ENCODE measurements at places on chromosomes 2 and 18.

GRCh38 chr2:70233926-70234325 is 14.5 kb downstream of the TIA1 start:
- DNase-seq, result no peak

GRCh38 chr2:164600763-164601162 is 20.5 kb downstream of the GRB14 start:
- no peak for DNase-seq

DNA sequence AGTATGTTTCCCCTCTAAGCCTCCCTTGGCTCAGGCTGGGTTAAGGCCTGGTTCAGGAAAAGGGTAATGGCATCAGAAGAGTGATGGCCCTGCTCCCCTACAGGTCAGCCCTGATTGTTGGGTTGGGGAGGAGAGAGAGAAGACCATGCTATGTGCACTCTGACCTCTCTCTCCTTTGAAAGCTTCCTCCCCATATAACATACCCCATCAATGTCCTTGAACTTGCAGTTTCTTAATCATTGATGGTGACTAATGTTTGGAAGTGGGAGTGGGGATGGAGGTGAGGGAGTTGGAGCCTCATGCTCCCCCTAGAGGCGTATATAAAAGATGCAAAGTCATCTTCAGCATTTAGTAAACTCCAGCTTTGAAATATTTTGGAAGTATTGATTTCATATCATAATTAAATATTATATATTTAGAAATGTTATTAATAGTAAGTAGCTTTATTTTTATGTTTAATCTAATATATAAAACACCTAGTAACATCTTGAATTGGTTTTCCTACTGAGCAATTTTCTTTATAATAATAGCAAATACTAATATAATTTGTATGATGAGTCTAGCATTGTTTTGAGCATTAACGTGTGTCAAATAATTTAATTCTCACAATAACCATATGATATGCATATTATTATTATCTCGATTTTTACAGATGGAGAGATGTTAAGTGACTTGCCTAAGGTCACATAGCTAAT is 8.8 kb downstream of the PLCL1 start:
- no peak for DNase-seq

DNA sequence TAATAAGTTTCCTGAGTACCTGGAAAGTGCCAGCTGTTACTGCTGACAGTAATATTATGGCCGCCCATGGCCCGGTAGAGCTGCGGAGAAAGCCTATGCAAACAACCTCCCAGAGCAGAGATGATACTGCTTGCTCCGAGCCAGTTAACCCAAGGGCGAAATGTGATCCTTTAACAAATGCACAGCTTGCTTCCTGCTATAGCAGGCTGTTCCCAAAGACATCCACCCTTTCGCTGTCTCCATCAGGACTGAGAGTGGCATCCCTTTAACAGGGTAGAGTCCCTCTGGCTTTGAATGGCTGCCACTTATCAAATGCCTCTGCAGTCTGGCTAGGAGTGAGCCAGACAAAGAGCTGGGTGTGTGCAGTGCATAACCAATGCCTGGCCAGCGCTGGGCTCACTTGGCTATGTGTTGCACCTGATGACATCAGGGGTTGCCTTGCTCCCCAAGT is 69.7 kb upstream of the DAPL1 start:
- DNase-seq, result no peak

DNA sequence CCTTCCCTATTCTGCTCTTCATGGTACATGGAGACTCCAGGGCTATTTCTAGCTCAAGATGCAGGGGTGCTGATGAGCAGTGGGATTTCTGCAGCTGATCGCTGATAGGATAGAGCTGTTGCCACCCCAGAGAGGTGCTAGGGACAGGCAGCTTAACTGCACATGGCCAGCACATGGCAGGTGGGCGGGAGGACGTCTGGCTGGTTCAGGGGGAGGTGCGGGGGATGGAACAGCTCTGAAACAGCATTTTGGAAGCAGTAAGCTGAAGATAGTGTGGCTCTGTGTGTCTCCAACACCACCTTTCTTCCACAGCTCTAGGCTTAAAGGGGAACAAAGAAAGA is 151.9 kb upstream of the PELI1 start:
- DNase-seq, result no peak

GRCh38 chr2:177244244-177244771 is 20.2 kb downstream of the NFE2L2 start:
- no peak for DNase-seq

DNA sequence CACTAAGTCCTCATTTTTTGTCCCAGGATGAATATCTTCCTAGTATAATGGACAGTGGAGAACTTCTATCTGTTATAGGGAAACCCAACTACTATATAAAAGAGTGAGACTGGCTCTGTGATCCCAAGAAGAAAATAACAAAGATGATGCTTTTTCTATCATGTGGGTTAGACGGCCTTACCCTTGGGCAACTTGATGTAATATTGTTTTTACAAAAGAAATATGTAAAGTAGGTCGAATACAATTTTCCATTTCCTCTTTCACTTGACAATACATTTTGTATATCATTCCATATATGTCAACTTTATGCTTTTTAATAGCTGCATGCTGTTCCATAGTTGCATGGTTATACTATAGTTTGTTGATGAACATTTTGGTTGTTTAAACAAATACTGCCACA is 87.5 kb upstream of the SESTD1 start:
- DNase-seq, result no peak

DNA sequence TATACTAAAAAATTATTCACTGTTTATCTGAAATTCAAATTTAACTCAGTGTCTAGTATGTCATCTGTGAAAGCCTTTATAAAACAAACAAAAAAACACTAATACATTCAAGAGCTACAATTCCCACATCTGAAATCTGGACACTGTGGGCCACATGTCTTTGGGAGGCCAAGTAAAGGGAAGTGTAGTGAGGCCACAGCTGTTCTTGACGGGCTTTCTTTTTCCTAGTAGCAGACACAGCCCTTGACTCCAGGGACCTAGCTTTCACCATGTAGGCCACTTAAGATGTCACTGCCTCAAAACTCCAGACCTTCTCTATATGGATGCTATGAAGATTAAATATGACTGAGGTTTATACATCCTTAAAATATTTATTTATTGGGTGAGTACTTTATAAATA is 91.1 kb downstream of the RBMS1 start:
- no peak for DNase-seq

- peak; percentile 12 for DNase-seq
Observed at GRCh38 chr2:128440666-128441340, 122.1 kb upstream of the HS6ST1 start.

- DNase-seq, result peak; percentile 87
Observed at GRCh38 chr2:100272841-100273329, 49.4 kb downstream of the LONRF2 start.

GRCh38 chr2:191109888-191110287 is 40.9 kb downstream of the STAT4 start:
- DNase-seq, result no peak

DNA sequence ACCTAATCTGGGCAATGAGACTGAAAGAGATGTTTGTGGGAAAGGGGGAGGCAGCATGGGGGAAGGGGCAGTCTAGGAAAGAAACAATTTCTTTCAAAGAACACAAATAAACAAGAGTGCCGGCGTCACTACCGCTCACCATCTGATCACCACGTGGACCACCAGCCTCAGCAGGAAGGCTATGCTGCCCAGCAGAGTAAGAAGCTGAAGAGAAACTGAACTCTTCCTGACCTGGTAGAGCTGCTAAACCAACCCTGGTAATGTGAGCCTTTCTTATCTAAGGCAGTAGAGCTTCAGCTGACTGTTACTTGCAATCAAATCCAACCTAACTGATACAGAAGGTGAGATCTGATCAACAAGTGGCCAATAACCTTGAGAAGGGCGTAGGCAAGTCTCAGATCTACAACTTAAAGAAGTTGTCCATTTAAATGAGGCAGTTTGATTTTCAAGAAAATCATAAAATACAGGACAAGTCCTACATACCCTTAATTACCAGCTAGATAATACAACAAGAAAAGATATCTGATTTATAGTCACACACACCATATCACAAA is 44.2 kb upstream of the SPTBN1 start:
- DNase-seq, result no peak

DNA sequence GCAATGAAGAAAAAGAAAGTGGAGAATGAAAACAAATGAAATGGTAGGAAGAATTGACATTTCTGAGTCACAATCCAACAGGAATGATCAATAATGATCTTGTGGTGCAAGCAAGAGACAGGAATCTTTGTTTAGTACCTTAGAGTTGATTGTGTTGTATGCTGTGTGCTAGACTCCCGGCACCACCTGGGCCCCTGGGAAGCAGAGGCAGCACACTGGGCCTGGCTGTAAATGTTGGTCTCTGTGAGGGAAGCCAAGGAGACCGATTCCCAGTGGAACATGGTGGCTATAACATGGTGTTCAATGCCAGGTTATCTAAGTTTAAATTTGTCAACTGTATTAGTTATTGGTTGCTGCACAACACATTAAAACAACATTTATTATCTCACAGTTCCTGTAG is 9.8 kb upstream of the CWC22 start:
- no peak for DNase-seq

DNA sequence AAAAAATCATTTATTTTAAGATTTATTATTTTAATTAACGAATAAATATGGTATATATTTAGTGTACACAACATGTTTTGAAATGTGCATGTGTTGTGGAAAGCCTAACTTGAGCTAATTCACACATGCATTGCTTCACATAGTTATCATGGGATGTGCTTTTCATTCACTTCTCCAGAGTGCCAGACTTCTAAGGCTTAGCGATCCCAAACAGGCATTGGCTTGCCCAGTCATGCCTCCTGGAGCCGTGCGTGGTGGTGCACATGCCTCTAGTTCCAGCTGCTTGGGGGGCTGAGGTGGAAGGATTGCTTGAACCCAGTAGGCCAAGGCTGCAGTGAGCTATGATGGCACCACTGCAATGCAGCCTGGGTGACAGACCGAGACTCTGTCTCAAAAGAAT is 40.5 kb downstream of the ARHGEF4 start:
- no peak for DNase-seq

GRCh38 chr18:13191779-13192178 is 26.8 kb upstream of the LDLRAD4 start:
- no peak for DNase-seq

- no peak for DNase-seq
Observed at GRCh38 chr2:152594022-152594766, 123.1 kb downstream of the PRPF40A start.

- no peak for DNase-seq
Observed at GRCh38 chr2:32231959-32232358, 32.7 kb downstream of the NLRC4 start.

GRCh38 chr2:181516992-181517391 is 59.8 kb downstream of the ITGA4 start:
- DNase-seq, result no peak

- DNase-seq, result no peak
Observed at GRCh38 chr2:119283873-119284331, 60.3 kb downstream of the STEAP3 start.

DNA sequence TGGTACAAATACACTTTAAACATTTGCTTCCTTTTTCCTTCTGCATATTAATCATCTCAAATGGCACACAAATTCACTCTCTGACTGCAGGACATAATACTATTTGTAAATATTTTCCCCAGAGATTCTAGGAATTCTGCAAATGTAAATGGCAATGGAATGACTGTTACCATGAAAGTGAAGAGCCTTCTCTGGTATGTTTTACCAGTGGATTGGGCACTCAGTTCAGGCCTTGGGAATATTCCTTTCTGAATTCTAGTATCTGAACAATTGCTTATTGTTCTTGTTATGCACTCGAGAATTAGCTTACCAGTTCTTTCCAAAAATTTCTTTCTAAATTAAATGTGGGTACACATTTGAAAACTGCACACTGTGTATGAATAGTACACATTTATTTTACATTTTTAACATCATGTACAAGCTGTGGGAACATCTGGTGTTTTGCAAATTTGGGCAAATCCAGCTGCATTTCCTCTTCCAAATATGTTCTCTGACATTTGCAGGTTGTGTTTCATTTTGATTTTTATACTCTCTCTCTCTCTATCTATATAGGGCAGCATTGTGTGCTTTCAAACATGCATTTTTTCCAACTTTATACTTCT is 289.1 kb downstream of the NBAS start:
- DNase-seq, result no peak

DNA sequence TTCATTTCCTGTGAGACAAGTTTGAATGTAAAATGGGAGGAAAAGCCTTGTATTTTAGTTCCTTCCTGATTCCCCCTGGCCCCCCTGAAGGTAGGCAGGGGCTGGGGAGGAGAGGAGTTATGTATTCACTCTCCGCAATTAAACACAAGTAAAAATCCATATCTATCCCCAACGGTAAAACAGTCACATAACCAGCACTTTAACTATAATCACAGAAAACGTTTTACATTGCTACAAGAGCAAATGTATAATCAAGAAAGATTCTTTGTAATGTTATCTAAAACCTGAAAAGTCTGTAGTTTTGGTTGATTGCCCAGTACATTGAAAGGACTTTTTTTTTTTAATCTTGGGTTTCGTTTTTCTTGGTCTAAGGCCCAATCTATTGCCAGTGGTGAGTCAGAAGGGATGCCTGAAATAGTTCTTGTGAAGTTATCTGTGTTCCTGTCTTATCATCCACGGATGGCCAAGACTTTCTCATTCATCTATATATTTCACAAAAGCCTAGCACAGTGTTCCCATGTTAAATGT is 34.5 kb upstream of the CCNYL1 start:
- no peak for DNase-seq

DNA sequence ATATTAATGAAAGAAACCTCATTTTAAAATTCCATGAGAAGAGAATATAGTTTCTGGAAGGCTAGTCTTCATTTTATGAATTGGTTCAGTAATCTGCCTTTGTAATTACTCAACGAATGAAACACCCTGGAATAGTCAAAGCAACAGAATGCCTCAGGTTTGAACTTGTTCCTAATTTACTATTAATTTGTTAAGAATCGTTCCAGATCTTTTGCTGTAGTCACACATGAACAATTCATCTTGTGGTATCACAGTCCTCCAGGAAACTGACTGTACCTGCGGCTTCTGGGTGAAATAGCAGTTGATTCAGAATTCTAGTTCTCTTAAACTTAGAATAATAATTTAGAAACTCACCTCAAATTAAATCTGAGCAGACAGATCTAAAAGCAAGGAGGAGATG is 282.7 kb upstream of the MAP2 start:
- no peak for DNase-seq

- no peak for DNase-seq
Observed at GRCh38 chr18:35291166-35291565, 1.1 kb upstream of the ZSCAN30 start.

- no peak for DNase-seq
Observed at GRCh38 chr2:127388423-127389164, 819 bp upstream of the MAP3K2 start.

- no peak for DNase-seq
Observed at GRCh38 chr2:39150890-39151497, 30.1 kb upstream of the SOS1 start.
